Dorsolateral prefrontal cortex (tissue), 122 donors: ENCODE measurements at places on chromosomes 1 and 21. TPM values are rescaled to one million over a fixed set of nuclear protein-coding genes. Genes with fewer than 3 reads are reported as not detected.
A peak's percentile ranks its signal among the peaks of the same experiment; 100 is the strongest.

- DNase-seq, result no peak
These were observed 107.4 kb downstream of the SLC45A1 start for GRCh38 chr1:8425150-8425780.

DNA sequence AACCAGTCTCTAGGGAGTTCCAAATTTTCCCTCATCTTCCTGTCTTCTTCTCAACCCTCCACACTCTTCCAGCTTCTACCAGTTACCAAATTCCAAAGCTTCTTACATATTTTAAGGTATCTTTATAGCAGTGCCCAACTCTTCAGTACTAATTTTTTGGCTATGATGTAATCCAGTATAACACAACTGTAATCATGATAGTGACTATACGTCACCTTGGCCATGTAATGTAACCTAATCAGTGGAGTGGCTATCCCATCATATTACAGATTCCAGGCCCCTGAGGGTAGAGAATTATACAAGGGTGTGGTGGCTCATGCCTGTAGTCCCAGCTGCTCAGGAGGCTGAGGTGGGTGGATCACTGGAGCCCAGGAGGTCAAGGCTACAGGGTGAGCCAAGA, 143.2 kb downstream of the CLEC20A start:
- DNase-seq, result no peak

C2CD4D gene
- 2.0 TPM for total RNA-seq

GRCh38 chr1:93705892-93706500, 24.4 kb upstream of the BCAR3 start:
- no peak for DNase-seq

- DNase-seq, result no peak
These were observed 14.4 kb downstream of the NOC2L start for GRCh38 chr1:944341-945325.

- DNase-seq, result no peak
These were observed 83.4 kb upstream of the BMP8A start for GRCh38 chr1:39407896-39408640.

DNA sequence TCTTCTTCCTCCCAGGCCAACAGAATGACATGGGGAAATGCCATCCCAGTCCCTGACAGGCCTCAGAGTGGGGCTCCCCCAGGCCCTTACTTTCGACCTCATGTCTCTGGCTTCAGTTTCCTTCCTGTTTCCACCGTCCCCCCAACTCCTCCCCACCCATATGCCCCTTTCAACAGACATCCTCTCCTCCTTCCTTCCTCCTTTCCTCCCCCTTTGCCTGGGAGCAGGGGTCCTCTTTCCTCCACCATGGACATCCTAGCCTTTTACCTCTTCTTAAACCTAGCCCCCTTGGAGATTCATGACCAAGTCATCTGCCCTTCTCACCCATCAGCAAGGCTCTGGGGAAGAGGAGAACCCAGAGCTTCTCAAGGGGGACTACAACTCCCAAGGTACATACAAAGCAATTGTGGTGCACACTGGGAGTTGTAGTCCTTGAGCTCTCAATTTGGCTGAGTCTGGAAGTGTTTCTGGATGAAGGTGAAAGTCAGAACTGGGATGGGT, 4.0 kb downstream of the ZBTB7B start:
- DNase-seq, result no peak

DNA sequence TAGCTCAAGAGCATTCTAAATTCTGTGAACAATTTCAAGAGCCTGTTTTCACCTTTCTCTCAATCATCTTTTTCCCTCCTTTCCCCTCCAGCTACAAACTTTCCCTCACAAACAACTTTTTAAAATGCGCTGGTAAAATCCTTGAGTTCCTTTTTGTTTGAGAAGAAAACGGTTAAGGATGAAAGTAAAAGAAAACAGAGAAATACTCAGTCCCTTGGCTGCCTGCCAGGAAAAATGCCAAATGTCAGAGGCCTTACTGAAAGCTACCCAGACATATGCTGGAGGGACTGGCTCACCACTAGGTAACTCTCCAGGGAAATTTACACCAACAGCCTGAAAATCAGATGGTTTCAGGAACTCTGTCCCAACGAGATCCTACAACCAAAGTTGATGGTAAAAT, 11.0 kb upstream of the SERBP1 start:
- DNase-seq, result no peak

DNA sequence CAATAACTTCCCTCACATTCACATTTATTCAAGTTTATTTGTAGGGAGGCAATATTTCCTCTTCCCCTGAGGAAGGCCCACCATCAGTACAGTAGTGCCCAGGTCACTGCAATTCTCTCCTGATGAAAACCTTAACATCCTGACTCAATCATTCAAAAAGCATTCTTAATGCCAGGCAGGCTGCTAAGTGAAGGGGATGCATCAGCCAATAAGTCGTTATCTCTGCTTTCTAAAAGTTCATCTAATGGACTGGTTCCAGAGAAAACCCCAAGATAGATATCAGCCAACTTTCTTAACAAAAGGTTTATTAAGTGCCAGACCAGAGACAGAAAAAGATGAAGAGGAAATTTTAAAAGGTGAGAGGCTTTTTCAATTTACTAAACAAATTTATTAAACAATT, 17.3 kb downstream of the OTUD7B start:
- DNase-seq, result no peak

DNA sequence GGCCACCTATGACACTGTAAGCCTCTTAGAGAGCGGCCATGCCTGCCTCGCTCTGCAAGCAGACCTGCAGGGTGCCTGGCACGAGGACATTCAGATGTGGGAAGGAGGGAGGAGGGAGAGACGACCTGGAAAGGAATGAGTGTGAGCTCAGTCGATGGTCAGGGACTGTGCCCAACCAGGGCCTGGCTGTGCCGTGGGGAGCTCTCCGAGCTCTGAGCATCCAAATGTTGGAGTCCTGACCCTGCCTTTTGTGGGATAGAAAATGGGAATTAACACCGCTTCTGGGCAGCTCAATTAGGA, 7.3 kb downstream of the CSTB start:
- no peak for DNase-seq

- DNase-seq, result no peak
These were observed 287.8 kb upstream of the CHRM3 start for GRCh38 chr1:239098400-239099037.

KDM5B gene
- total RNA-seq, result 64.0 TPM

DNA sequence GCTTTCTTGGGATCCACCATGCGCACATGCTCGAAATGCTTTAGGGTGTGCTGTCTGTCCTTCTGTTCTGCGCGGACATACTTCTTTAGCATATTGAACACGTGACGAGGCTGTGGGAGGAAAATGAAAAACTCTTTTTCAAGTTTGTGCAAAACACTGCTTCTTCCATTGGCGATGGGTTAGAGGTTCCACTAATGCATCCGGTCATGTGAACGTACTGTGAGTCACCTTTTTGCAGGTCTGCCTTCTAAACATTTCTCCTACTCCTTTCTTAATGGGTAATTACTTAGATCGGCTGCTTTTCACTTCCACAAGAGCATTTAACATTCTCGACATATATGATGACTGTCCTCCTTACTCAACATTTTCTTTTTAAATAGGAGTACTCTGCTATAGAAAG, 214.9 kb downstream of the APP start:
- no peak for DNase-seq

GRCh38 chr1:42784946-42785693, at the start of gene TMEM269:
TMEM269 (plus strand) TSS chr1:42784991; CDS start chr1:42789894, 4,903 bp downstream.
- DNase-seq, result peak; percentile 30

GRCh38 chr1:110875216-110875731, 2.3 kb downstream of the CD53 start:
- no peak for DNase-seq

DNA sequence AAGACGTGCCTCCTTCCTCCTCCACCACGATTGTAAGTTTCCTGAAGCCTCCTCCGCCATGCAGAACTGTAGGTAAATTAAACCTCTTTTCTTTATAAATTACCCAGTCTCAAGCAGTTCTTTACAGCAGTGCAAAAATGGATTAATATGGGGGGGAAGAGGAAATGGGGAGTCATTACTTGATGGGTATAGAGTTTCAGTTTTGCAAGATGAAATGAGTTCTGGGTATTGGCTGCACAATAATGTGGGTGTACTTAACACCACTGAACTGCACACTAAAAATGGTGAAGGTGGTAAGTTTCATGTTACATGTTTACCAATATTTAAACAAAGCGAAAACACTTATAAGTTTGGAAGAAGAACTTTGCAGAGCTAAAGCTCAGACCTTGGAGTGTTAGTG, 24.3 kb upstream of the DISP1 start:
- DNase-seq, result no peak

OR2L5 gene
- total RNA-seq, result 1.7 TPM

F13B gene
- total RNA-seq, result not detected

DNA sequence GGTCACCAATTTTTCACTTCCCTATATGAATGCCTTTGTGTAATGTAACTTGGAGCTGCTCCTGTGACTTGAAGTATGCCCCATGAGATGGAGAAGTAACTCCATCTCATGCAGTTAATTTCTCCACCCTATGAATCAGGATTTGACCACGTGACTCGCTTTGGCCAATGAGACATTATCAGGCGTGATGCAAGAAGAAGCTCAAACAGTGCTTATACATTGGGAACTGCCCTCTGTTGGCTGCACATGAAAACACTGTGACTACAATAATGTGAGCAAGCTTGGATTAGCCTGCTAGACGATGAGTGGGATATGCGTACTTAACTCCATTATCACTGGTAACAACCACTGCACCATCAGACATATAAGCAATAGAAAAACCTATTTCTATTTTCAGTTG, 684.4 kb downstream of the PLA2G4A start:
- DNase-seq, result no peak

DNA sequence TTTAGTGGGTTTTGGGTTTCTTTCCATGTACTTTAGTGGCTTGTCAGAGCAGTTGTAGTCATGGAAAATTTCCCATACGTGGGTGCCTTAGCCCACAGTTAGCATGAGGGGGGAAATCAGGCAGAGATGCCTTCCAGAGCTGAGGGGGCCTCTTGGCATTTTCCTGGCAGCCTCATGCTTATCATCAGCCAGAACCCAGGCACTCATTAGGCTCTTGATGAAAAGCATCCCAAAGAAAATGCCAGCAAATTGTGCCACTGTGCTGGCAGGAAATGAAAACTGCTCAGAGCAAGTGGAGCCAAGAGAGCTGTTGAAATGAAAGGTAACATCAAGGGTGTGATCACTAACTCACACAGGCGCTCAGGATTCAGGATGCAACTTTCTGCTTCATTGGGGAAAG, 128.0 kb downstream of the TNNI3K start:
- no peak for DNase-seq

AGT gene
- 166 TPM for total RNA-seq

ZNF678 gene
- total RNA-seq, result 12.6 TPM

- DNase-seq, result peak; percentile 51
These were observed 43.2 kb downstream of the ELK4 start for GRCh38 chr1:205588636-205589035.

GRCh38 chr1:156551066-156551643, 21.2 kb downstream of the IQGAP3 start:
- DNase-seq, result no peak

RUNX3 gene
- 1.0 TPM for total RNA-seq

BARHL2 gene
- not detected for total RNA-seq

DNA sequence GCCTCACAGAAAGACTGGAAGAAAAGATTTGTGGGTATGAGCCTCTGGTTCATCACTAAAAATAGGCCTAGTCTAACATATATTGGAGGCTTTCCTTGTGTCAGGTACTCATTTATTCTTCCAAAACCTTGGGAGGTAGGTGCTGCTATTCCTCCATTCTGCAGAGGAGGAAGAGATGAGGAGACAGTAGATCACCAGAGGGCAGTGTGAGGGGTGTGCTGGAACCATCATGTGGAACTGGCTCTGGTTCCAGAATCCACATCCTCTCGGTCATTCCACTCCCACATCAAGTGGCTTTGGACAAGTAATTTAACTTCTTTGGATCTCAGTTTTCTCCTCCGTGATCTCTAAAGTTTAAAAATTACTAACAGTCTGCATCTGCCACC, 7.4 kb upstream of the INKA2 start:
- no peak for DNase-seq

- DNase-seq, result no peak
These were observed 180.2 kb upstream of the RUNX1 start for GRCh38 chr21:35229290-35229689.

GRCh38 chr1:48608882-48609281, 136.9 kb upstream of the SPATA6 start:
- DNase-seq, result no peak

DNA sequence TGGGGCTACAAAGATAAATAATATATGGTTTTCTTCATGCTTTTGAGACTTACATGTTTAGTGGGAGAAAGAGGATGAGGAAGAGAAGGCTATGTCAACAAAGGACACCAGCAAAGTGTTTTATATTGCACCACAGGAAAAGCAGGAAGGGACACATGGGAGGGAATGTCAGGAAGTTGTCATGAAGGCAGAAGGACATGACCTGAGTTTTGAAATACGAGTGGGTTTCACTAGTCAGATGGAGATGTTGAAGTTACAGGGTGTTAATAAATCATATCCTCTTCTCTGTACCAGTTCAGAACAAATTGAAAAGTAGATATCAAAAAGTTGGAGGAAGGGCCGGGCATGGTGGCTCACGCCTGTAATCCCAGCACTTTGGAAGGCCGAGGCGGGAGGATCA, 18.2 kb upstream of the AGO1 start:
- no peak for DNase-seq

GRCh38 chr1:198655459-198656121, 16.8 kb downstream of the PTPRC start:
- no peak for DNase-seq

DNA sequence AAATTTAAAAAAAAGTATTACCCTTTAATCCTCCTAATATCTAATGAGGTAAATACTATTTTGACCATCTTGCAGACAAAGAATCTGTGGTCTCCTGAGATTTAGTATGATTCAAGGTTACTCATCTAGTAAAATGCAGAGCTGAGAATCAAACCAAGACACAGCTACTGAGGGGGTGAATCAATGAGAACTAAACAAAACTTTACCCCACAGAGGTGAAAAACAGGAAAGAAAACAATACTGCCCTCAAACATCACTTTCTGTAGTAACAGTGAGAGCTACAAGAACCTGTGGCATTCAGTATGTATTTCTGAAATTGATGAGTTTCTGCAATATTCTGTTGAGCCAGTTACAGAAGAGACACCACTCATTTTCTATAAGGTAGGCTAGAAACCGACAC, 85.1 kb downstream of the JAK1 start:
- DNase-seq, result no peak

DNA sequence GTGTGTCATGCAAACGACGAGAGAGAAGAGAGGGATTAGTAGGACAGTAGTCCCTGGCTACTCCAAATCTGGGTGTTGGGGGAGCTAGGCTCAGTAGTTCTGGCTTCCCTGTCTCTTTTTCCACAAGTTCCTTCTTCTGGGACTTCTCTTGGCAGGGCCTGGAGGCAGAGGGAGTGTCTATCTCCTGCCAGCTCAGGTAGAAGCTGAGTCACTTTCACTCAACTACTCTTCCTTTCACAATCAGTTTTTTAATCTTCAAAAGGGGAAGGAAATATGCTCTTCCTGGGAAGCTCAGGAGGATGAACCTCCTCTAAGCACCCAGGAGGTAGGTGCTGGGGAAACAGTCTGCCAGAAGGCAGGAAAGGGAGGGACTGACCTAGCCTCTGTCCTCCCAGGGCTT, 35.2 kb upstream of the MAGOH start:
- no peak for DNase-seq
